ENCODE measurements at places on chromosomes 6 and 20.
A peak's percentile ranks its signal among the peaks of the same experiment; 100 is the strongest.

- no peak for DNase-seq
Observed at GRCh38 chr6:76862936-76863335, 600.4 kb downstream of the HTR1B start.

- peak; percentile 48 for DNase-seq
Observed at GRCh38 chr20:62707921-62708521, 615 bp upstream of the NTSR1 start.

- peak; percentile 81 for DNase-seq
Observed at GRCh38 chr6:31399589-31400466, 3.6 kb upstream of the MICA start.

- no peak for DNase-seq
Observed at GRCh38 chr20:35085477-35086225, 7.0 kb downstream of the TRPC4AP start.

DNA sequence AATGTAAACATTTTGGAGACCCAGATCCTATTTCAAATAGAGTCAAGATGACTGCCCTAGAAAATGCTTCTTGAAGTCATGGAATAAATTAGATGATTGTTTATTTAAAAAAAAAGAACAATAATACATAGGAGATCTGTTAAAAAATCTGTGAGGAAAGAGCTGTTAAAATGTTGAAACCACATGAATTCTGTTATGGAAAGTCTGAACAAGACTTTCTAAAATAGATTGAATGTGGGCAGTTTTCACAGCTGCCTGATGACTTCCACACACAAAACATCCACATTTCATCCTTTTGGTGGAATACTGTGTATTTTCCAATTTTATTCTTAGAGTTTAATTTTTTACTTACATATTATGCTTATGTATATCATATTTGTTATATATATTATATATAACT, 186.1 kb downstream of the LAMA2 start:
- no peak for DNase-seq

DNA sequence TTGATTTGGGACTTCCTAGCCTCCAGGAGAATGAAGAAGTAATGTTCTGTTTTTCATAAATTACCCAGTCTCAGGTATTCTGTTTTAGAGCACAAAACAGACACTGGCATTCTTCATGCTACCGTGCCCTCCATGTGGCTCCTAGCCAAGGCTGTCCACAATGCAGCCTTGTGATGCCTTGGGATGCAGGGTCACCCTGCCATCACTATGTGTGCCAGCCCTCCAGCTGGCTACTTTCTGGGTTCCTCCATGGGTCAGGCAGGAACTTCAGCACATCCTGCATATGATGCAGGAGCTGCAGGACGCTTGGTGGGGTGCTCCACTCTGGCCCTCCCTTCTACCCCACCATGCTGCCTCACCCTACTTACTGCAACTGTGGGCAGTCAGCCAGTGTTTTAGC, 38.0 kb upstream of the FAM50B start:
- no peak for DNase-seq

- no peak for DNase-seq
Observed at GRCh38 chr6:87196275-87196842, 41.0 kb downstream of the ZNF292 start.

DNA sequence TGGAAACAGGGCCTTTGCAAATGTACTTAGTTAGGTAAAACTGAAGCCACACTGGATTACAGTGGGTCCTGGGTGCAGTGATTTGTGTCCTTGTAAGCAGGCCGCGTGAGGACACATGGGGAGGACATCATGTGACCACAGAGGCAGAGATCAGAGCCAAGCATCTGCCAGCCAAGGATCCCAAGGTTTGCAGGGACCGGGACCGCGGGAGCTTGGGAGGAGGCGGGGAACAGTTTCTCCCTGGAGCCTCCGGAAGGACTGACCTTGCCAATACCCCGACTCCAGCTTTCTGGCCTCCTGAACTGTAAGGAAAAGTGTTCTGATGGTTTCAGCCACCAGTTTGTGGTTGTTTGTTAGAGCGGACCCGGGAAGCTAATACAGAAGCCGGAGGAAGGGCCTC, 500.9 kb downstream of the PREX1 start:
- DNase-seq, result no peak

DNA sequence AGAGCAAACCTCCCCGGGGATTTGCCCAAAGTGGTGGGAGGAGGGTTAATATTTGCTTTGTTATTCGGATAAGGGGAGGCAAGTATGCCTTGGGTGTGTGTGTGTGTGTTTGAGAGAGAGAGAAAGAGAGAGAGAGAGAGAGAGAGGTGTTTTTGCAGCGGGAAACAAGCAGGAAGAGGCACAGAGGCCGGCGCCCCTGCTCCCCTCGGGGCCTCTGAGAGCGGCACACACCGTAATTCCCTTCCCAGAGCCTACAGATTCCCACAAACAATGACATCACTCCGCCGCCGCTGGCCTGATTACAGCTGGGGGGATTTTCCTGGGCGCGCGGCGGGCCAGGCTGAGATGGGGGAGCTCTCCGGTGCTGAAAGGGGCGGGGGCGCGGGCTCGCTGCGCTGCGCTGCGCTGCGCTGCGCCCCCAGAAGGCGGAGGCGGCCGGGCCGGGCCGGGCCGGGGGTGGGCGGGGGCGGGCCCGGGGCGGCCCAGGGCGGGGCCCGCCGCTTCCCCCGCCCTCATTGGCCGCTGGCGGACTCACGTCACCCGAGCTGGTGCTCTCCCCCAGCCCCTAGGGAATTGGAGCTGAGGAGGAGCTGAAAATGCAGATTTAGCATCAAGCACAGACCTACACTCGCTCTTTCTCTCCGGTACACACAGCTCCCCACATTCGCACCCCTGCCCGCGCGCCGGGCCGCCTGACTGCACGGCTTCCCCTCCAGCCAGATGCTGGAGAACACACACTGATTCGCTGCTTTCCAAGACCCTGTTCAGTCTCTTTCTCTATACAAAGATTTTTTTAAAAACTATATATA, at the start of gene PCSK2:
PCSK2 (plus strand) TSS at position 631 of the 809 bp plus-strand sequence. CDS start 266 bp downstream, outside the sequence.
- DNase-seq, result no peak

GRCh38 chr20:43563429-43563828, 4.6 kb downstream of the SGK2 start:
- no peak for DNase-seq

DNA sequence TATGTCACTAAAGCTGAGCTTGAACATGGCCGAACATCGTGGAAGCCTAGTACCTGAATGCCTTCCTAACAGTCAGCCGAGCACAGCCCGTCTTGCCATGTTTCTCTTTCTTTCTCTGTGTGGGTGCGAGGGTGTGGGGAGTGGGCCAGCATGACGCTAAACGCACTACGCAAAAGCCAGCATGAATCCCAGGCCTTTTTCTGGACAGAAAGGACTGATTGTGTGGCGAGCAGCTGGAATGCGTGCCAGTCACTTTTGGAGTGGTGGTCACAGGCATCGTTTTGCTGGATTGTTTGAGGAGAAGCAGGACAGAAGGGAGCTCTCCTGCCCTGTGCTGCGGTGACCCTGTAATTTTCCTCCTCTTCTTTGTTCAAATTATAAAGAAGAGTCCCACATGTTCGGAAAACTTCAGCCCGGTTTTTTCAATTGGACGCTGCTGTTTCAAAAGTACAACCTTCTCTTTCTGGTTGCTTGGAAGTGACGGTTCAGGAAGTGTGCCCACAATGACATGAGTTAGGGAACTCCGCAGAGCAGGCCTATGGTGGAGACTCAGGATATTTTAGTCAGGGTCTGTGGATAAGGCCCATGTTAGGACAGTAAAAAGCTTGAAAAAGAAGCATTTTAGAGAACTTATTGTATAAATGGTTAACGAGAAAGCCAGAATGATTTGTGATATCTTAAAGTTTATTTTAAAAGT, 54.3 kb downstream of the PDE7B start:
- no peak for DNase-seq

GRCh38 chr20:41063442-41063841, 34.8 kb downstream of the TOP1 start:
- DNase-seq, result no peak

DNA sequence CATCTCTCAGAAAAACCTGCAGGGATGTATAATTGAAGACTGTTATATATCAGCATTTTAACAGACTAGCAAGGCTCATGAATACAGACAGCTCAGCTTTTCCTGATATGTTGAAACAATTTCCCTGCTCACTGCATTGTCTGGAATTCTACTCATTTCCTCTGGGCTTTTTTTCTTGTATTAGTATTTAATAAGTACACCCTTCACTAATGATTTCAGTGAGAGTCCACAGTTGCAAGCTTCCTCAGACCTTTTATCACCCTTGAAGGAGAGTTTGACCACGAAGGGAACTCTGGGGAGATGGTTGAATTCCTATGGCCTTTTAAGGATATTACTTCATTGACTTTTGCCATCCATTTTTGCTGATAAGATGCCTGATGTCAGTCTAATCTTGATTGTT, 248.7 kb downstream of the ADGB start:
- no peak for DNase-seq

DNA sequence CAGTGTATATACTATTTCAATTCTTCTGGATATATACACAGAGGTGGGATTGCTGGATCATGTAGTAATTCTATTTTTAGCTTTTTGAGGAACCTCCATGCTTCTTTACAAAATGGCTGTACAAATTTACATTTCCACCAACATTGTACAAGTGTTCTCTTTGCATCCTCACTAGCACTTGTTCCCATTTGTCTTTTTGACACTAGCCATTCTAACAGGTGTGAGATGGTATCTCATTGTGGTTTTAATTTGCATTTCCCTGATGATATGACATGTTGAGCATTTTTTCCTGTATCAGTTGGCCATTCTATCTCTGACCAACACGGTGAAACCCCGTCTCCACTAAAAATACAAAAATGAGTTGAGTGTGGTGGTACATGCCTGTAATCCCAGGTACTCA, 68.1 kb upstream of the PMEPA1 start:
- DNase-seq, result no peak

DNA sequence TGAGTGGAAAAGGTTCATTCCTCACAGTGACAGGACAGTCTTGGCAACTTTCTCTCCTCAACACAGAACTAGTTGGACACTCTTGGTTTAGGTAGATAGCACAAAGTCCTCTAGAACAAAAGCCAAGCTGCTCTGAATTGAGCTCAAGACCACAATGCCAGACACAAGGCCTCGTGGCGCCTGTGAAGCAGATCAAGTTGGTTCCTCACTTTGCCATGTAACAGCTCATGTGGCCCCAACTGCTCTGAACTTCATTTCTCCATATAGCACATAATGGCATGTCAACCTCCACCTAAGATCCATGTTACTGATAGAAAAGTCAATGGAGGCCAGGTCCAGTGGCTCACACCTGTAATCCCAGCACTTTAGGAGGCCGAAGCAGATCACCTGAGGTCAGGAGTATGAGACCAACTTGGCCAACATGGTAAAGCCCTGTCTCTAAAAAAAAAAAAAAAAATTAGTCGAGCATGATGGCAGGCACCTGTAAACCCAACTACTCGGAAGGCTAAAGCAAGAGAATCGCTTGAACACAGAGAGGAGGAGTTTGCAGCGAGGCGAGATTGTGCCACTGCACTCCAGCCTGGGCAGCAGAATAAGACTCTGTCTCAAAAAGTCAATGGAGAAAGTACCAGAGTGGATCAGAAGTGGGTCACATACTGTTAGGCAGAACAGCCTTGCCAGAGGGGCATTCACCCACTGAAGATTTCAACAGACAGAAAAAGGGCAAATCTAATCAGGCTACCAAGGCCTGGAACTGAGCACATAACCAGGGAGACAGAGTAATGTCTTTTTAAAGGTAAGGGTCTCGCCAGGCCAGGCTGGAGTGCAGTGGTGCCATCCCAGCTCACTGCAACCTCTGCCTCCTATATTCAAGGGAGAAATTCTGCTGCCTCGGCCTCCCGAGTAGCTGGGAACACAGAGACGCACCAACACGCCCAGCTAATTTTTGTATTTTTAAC, 21.2 kb downstream of the ROMO1 start:
- DNase-seq, result peak; percentile 24

DNA sequence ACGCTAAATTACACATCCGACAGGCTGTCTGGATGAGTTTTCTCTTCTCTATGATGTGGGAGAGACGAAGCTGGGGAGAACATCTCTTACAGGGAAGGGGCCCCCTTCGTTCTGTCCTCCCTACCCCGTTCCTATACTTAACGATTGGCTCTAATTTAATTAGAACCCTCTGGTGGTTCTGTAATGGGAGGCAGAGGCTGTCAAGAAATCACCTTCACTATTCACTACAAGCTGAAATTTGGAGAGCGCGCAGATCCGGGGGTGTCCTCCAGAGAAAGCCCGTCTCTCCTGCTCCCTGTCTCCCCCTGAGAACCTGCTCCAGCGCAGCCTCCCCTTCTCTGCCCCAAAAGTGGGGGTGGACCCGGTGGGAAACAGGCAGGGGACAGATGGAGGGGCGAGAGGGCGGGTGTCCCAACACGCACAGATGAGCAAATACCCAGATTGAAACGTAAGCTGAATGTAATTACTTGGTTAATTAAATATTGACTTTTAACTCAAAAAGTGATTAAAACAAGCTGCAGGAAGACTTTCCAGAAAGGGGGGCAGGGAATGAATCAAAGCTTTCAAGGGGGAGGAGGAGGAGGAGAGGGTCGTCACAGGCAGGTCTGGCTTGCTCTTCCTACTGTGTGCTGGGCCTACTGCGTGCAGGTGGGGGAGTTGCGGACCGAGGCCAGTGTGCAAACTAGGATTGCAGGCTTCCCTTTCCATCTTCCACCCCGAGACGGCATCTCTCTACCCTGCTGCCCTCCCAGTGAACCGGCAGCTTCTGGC, 1.3 kb downstream of the SULF2 start:
- DNase-seq, result no peak

- no peak for DNase-seq
Observed at GRCh38 chr20:47600967-47601547, 99.4 kb downstream of the NCOA3 start.

GRCh38 chr6:39341937-39342336, 19.4 kb upstream of the KCNK16 start:
- DNase-seq, result no peak

GRCh38 chr6:150875841-150876240, 10.3 kb downstream of the MTHFD1L start:
- DNase-seq, result no peak

- no peak for DNase-seq
Observed at GRCh38 chr20:32984196-32984595, 20.0 kb downstream of the SUN5 start.

DNA sequence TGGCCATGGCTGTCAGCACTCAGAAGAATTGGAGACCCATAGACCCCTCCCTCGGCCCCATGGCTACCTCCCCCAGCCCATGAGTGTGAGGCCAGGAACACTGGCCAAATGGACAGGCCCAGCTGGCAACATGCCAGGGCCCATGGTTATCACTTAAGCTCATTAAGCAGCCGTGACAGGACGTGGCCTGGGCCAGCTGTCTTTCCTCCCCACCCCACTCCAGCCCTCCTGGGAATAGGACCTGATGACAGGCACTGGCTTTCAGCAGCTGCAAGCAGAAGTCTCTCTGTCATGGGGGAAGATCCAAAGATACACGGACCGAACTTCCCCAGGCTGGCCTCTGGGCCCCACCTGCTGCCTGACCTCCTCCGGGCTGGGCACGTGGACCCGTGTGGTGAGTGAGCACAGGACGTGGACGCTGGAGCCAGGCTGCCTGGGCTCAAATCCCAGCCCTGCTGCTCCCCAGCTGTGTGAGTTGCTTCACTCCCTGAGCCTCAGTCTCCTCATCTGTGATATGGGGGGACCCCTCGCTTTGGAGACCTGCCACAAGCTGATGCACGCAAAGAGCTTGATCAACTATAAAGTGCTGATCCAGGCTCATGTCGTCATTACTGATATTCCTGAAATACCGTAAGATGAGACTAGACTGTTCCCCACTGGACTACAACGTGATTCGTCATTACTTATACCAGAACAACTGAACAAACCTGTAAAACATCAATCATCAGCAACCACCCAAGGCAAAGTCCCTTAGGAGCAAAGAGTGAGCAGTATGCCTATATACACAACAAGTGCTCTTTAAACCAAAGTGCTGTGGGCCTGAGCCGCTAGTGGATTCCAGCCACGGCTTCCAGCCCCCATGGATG, 22.0 kb upstream of the VSTM2L start:
- DNase-seq, result no peak

All from stimulated activated CD8-positive, alpha-beta memory T cell treated with anti-CD3 and anti-CD28 coated beads, Interleukin-4, amount 100 ng/mL, for 48 hours (primary cell).